ENCODE measurements at places on chromosomes 16 and 17.

GRCh38 chr16:24984101-24984500, 31.1 kb downstream of the ARHGAP17 start:
- no peak for DNase-seq

- peak; percentile 62 for DNase-seq
Observed at GRCh38 chr17:19260958-19261357, 23.8 kb downstream of the EPN2 start.

DNA sequence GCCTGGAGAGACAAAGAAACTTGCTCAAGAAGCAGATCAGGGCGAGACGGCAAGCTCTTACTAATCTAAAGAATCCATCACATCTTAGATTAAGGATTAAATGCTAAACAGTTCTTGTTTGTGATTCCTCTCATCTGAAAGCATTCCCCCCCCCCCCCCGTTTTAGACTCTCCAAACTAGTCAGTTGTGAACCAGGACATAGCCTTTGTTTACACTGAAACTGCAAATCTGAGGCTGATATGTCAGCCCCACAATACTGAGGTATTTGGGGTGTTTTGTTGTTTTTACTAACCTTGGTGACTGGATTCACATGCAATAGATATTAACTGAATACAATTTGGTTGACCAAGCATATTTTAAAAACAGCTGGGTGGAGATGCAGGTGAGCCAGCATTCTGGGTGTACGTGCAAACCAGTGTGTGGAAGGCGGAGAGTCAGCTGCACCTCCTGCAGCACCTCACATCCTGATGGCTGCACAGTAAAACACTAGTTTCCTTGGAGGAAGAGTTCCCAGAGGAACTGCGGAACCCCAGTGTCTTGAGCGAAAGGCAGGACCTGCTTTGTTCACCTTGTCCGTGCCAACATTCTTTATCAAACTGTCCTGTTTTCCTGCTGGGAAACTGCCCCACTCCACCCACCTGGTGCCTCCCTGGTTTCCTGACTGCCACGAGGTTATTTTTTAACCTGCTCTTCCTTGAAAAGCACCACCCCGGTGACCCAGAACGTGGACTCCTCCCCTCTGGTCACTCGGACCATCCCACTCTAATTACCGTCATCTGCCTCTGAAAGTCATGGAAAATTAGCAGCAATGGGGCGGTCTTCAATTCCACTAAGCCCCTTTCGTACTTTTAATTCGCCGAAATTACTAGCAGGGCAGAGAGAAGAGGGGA, 1.2 kb upstream of the YPEL2 start:
- peak; percentile 62 for DNase-seq

GRCh38 chr16:77657016-77657415, 65.3 kb upstream of the NUDT7 start:
- no peak for DNase-seq

DNA sequence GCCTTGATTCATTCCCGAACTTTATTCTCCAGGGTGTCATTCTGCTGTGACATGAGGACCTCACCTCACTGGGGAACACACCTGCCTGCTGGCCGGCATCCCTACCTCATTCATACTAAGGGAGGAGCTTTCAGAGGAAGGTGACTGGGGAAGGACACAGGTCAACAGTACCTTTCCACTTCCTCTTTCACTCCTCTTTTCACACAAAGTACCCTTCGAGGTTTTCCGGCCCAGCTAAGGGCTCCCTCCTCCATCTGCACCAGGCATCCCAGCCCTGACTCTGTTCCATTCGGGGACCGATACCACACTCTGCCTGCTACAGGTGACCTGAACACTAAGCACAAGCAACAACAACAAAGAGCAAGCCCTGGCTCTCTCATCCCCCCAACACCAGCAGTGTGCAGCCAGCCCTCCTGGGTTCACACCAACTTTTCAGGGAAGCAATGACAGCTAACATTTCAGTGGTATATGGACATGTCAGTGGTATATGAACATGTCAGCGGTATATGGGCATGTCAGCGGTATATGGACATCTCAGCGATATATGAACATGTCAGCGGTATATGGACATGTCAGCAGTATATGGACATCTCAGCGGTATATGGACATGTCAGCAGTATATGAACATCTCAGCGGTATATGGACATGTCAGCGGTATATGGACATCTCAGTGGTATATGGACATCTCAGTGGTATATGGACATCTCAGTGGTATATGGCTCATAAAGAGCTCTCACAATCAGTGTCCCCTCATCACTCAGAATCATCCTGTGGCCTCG, 16.0 kb downstream of the TRIM25 start:
- DNase-seq: no peak

GRCh38 chr17:81397314-81398175, 2.3 kb downstream of the BAHCC1 start:
- DNase-seq: no peak

- DNase-seq: no peak
Observed at GRCh38 chr17:69064476-69064875, 3.7 kb upstream of the ABCA9 start.

GRCh38 chr16:85145188-85145587, 32.9 kb upstream of the CIBAR2 start:
- no peak for DNase-seq

GRCh38 chr16:73915140-73915539, 381.5 kb upstream of the PSMD7 start:
- no peak for DNase-seq

- DNase-seq: no peak
Observed at GRCh38 chr16:66585481-66586239, 6.4 kb downstream of the CMTM2 start.
